Lower leg skin (tissue), 4 donors: ENCODE measurements at places on chromosomes 2 and 18.

- DNase-seq: no peak
Measured at GRCh38 chr2:215904101-215904500, 109.2 kb downstream of the MREG start.

- no peak for DNase-seq
Measured at GRCh38 chr2:170975127-170975942, 46.3 kb downstream of the GORASP2 start.

GRCh38 chr2:205984381-205984780, 101.6 kb downstream of the INO80D start:
- peak; percentile 13 for DNase-seq

- DNase-seq: no peak
Measured at GRCh38 chr2:21406911-21407310, 283.1 kb downstream of the TDRD15 start.

- DNase-seq: no peak
Measured at GRCh38 chr2:64666810-64667438, 13.2 kb upstream of the SERTAD2 start.

DNA sequence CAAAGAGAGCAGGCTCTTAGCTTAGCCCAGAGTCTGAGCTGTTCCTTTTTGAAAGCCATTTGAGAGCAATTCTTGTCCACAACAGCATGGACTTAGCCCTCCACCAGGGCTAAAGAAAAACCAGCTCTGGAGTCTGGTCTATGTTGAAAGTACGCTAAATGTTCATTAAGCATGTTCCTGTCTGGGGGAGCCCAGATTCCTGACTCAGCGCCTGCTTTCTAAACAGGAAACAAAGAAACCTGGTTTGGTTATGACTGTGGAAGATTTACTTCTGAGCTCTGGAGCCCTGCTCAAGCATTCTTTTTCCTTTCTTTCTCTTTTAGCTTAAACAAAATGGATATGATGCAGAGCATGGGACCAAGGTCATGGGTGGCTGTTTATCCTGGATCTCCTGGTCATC, 279.8 kb downstream of the RBM43 start:
- no peak for DNase-seq

DNA sequence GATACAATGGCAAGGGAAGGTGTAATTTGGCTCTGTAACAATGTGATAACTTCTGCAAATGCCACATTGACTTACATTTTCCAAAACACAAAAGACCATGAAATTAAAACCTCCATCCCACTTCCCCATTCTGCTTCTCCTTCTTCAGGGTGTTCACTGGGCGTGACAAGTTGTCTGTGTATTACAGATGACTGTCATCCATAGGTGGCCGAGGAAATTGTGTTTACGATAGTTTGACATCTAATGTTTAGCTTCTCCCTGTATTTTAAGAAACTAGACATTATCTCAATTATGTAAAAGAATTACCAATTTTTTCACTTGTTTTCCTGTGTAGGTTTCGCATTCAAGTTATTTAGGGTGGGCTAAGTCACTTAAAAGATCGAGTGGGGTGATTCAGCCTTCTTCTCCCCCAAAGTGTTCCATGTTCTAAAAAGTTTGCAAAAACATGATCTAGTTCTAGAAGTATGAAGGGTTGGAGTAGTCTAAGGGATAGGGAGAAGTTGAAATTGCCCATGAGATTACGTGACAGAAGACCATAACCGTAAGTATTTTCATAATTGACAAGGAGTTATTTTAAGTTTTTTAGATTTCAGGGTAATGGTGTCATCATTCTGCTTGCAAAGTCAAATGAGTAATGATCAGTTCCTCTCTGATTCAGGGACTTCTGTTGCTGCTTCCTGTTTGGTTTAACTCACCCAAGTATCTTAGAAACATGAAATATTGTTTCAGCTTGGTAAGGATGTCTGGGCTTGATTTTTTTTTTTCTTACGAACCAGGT, 25.2 kb upstream of the CYTIP start:
- DNase-seq: no peak

DNA sequence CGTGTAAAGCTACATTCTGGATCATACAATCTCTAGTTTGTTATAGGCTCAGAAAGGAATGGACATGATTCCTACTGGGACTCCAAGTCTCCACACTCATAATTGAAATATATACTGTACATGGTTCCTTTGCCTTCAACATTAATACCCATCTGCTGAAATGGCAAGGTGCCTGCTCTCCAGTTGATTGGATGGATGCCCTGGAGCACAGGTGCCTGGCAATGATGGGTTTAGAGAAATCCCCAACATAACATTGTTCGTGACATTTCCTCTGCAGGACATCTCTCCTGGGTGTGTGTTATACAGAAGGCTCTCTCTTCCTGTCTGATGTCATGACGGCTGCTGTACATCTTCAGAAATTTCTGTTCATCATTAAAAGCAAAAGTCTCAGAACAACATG, 449.7 kb upstream of the CWC22 start:
- DNase-seq: no peak

GRCh38 chr2:175734686-175735085, 267.4 kb downstream of the LNPK start:
- DNase-seq: no peak

- no peak for DNase-seq
Measured at GRCh38 chr18:7735196-7735595, 168.1 kb downstream of the PTPRM start.

GRCh38 chr2:59585655-59586054, 967.8 kb downstream of the BCL11A start:
- DNase-seq: peak; percentile 67

DNA sequence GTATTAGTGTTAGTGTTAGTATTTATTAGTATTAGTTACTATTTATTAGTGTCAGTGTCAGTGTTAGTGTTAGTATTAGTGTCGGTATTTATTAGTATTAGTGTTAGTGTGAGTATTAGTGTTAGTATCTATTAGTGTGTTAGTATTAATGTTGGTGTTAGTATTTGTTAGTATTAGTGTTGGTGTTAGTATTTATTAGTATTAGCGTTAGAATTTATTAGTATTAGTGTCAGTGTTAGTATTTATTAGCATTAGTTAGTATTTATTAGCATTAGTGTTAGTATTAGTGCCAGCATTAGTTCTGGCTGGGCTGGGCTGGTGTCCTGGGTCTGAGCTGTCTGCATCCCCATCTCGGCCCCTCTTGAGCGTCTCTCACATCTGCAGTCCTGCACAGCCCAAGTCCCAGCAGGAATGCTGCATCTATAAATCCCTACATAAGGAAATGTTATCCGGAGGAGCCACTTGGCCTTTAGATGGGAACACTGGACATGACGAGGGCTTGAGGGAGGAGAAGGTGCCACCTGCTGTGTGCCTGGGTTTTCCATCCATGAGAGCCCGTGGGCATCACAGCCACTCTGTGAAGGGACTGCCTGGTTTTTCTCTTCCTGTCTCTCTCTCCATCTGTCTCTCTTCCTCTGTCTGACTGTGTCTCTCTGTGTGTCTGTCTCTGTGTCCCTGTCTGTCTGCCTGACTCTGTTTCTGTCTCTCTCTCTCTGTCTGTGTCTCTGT, 33.6 kb downstream of the TWIST2 start:
- DNase-seq: no peak

- DNase-seq: peak; percentile 3
Measured at GRCh38 chr18:14975431-14975830, 227.5 kb downstream of the ANKRD30B start.

GRCh38 chr2:120669121-120669952, 66.3 kb upstream of the GLI2 start:
- DNase-seq: no peak

- DNase-seq: no peak
Measured at GRCh38 chr2:70708376-70709199, 59.4 kb downstream of the ADD2 start.

DNA sequence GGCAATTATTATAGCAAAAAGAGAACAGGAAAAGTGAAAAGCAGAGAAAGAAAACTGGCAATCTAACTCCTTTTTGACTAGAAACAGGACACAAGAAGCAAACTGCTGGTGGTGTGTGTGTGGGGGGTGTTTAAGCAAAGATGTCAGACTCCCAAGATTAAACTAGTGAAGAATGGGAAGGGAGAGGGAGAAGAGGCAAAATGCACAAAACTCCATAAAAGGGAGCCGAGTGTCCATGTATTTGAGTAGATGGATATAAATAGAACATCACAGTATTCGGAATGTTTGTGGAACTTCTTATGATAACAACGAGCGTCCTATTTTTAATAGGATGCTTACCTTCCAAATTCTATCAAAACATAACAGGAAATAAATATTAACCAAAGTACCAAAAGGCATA, 179.8 kb upstream of the TRIB2 start:
- DNase-seq: no peak

DNA sequence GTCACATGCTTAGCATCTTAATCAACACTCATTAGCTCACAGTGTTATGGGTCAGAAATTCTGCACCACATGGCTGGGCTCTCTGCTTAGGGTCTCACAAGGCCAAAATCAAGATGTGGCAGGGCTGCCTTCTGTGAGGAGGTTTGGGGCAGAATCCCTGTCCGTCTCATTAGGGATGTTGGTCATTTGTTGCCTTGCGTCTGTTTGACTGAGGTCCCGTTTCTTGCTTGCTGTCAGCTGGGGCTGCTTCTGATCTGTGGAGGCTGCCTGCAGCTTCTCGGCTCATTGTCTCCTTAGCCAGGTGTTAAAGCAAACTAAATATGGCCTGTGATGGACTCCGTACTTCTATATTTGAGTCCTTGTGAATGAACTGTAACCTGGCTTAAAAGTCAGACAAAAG, 146.5 kb downstream of the NDUFA10 start:
- DNase-seq: peak; percentile 53

DNA sequence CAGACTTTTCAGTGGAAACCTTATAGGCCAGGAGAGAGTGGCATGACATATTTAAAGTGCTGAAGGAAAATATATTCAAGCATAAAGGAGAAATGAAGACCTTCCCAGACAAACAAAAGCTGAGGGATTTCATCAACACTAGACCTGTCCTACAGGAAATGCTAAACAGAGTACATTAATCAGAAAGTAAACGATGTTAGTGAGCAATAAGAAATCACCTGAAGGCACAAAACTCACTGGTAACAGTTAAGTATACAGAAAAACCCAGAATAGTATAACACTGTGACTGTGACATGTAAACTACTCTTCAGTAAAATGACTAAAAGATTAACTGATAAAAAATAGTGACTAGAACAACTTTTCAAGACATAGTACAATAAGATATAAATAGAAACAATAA, 87.4 kb downstream of the ATP8B1 start:
- no peak for DNase-seq

GRCh38 chr2:48673581-48673980, 55.9 kb downstream of the GTF2A1L start:
- no peak for DNase-seq

GRCh38 chr18:52435301-52435700, 95.3 kb downstream of the DCC start:
- DNase-seq: no peak

- no peak for DNase-seq
Measured at GRCh38 chr18:58884680-58885079, 20.0 kb downstream of the ZNF532 start.

DNA sequence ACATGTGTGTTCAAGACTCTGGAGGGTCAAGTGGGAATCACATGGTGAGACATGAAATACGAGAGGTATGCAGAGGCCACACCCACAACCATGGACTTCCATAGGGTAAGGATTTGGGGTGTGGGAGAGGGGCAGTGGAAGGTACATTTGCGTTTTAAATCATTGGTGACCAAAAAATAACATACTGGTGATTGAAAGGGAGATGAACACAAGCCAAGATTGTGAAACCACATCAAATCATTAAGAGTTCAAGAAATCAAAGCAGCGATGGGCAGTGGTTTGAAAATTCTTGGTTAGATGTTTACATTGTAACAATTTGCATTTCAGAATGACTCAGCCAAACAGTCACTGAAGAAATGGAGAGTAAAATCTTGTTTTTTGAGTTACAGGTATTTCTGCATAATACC, 1.9 kb upstream of the CABYR start:
- no peak for DNase-seq

- no peak for DNase-seq
Measured at GRCh38 chr2:157800838-157801495, 75.2 kb downstream of the ACVR1 start.

DNA sequence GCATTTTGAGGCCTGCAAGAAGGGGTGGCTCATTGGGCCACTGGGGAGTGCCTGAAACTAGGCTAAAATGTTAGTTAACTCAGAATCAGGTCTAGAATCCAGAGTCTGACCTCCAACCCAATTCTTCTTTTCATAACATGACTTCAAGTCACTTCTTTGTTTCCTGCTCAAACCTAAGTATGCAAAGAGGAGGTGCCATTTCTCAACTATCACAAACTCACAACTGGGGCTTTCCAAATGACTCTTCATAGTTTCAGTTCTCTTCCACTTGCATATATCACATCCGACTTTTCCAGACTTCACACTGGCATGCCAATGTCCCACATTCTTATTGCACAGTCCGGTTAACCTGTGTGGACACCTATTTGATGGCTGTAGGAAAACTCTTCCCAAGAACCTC, 211.6 kb downstream of the TCF4 start:
- DNase-seq: no peak

GRCh38 chr2:229653531-229653930, 60.8 kb downstream of the DNER start:
- no peak for DNase-seq

DNA sequence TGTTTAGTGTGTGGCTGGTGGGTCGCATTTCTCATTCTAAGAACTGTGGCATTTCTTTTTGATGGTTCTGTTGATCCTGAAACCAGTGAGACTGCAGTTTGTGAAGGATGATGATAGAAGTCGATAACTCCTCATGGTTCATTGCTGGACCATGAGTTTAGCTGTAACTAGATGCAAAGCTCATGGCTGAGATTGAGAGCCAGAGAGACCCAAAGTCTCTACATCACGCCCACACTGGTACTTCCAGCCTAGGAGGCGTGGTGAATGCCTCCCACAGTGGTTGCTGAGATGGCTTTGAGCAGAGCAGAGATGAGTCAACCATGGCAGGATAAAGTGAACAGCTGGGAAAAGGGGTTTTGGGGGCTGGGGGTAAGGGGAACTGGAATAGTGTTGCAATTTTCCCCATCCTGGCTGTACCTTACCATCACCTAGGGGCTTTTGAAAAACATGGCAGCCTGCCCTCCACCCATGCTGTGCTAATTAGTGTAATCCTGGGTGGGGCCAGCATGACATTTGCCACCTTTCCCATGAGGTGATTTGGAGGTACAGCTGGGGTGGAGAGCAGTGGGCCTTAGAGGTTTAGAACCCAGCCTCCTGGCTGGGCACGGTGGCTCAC, 24.1 kb downstream of the INPP4A start:
- no peak for DNase-seq
